ENCODE measurements at places on chromosomes 13 and 19.

DNA sequence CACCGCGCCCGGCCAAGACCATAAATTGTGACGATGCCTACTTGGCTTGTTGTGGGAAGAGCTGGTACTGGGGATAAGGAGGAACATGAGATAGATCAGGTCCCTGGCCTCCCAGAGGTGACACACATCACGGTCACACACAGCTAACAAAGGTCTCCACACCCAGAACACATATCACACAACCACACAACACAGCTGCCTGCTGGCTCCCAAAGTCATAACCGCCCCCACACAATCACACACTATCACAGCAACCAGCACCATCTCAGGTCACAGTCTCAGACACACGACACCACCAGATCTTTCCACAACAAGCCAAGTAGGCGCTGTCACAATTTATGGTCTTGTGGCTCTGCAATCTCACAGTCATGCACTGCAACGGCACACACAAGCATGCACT, 5.7 kb downstream of the COL5A3 start:
- no peak for DNase-seq

DNA sequence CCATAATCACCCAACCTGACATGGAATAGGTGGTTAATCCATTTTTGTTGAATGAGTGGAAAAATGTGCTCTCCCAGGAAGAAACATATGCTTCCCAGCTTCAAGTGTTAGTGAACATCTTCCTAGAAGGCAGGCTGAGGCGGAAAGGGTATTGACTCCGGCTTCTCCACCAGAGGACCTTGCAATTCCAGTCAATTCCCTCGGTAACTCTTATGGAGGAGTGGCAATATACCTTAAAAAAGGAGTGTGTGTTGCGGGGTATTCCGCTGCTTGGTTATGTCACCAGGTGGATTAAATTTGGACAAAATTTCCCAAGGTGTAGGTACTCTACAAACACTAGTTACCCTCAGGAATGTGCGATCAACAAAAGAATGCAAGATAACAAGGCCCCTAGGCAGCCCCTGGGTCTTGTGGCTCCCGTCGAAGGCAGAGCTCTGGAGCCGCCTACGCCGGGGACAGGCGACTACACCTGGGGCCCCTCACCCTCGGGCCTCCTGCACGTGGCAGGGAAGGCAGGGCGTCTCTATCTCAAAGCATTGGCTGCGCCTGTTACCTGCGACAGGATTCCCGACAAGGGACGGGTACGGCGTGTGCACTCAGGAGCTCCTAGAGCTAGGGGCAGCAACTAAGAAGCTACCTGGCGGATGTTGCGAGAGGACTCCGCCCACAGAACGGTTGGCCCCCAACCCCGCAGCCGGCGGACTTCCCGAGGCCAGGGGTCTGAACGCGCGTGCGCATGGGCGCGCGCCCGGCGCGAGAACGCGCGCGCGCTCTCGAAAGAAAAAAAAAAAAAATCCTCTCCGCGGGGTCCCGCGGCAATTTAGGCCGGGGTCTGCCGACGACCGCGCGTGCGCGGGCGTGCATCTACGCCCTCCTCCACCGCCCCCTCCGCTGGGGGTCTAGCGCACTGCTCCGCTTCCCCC, at the start of gene WDR87:
WDR87 (minus strand) TSS at position 649 of the 923 bp plus-strand sequence. CDS start 8,355 bp downstream, outside the sequence.
- peak; percentile 51 for DNase-seq

GRCh38 chr19:34041925-34042521, 130.3 kb upstream of the LSM14A start:
- peak; percentile 36 for DNase-seq

GRCh38 chr19:42271045-42271419, 2.0 kb downstream of the CIC start:
- DNase-seq = no peak

DNA sequence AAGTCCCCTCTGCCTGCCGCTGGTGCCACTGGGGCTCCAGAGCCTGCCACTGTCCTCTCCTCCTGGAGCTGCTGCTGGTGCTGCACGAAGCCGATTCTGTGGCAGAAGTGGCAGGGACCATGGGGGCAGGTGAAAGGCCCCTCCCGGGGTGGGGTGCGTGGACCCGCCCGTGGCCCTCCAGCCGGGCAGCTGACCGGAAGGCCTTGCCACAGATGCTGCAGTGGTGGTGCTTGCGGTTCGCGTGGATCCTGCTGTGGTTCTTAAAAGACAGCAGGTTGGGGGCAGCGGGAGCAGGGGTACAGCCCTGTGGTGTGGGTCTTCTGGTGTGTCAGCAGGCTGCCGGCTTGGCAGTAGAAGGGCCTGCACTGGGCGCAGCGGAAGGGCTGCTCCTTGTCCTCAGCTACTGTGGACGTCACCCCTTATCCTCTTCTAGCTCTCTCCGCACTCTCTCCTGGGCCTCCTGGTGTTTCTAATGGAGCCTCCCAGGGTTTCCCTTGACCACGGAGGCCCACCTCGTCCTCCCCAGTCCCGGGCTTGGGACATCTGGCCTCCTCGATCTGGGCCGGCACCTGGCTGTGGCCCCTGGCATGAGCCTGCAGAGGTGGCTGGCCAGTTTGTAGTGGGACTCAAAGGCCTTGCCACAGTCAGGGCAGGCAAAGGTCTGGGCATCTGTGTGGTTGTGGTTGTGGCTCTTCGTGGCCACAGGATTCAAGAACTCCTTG, 380.4 kb downstream of the OLFM4 start:
- no peak for DNase-seq

- no peak for DNase-seq
Measured at GRCh38 chr13:113990321-113990837, 16.5 kb upstream of the C13orf46 start.

- no peak for DNase-seq
Measured at GRCh38 chr19:42051166-42052115, 18.6 kb downstream of the GRIK5 start.

GRCh38 chr13:73323615-73324014, 264.8 kb downstream of the KLF5 start:
- no peak for DNase-seq

DNA sequence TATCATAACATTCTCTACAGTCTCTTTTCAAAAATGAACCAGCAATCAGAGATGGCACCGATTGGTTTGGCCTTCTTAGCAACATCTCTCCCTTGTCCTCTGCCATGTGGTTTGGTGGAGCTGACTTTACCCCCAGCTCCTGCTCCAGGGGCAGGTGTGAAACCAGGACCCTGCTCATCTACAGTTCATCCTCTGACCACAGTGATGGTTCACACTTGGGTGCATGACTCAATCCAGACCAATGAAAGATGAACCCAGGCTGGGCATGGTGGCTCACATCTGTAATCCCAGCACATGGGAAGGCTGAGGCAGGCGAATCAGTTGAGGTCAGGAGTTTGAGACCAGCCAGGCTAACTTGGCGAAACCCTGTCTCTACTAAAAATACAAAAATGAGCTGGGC, 33.6 kb upstream of the FFAR2 start:
- no peak for DNase-seq

Data from HepG2 (cell line).